Germinal center (tissue), 1 donor: ENCODE measurements at places on chromosomes 5 and 9.
A peak's percentile ranks its signal among the peaks of the same experiment; 100 is the strongest.

GRCh38 chr5:176733406-176734262, 76.7 kb upstream of the UNC5A start:
- DNase-seq, result no peak

DNA sequence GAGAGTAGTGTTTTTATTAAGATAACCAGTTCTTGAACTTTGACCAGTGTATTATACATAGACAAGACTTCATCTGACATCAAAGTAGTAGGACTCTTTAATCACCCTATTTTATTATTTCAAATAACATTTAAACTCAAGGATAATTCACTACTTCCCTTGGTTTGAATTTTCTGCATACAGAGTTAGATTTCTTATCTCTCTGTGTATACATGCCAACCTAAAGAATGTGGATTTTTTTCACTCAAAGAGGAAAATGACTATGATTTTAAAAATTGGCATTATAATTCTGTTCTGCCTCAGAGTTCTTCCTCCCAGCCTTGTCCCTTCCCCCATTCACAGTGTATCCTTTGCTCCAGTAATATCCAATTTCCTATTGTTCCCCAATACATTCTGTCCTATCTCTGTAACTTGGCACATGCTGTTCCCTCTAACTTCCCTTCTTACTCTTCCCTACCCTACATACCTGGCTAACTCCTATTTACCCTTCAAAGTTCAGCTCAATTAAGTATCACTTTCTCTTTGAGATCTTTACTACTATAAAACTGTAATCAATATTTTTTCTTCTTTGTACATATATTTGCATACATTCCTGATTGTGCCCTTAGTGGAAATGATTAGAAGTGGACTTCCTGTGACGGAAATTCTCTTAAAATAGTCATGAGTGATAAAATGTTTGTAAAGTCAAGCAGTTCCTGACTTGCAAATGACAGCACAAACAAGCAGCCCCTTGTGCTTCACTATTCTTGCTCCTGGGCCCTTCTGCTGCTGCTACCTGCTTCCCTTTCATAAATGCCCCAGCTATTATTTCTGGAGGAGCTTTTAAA, 38.1 kb upstream of the DENND4C start:
- no peak for DNase-seq

- DNase-seq, result no peak
Measured at GRCh38 chr5:30524428-30524827, 669.1 kb upstream of the CDH6 start.

DNA sequence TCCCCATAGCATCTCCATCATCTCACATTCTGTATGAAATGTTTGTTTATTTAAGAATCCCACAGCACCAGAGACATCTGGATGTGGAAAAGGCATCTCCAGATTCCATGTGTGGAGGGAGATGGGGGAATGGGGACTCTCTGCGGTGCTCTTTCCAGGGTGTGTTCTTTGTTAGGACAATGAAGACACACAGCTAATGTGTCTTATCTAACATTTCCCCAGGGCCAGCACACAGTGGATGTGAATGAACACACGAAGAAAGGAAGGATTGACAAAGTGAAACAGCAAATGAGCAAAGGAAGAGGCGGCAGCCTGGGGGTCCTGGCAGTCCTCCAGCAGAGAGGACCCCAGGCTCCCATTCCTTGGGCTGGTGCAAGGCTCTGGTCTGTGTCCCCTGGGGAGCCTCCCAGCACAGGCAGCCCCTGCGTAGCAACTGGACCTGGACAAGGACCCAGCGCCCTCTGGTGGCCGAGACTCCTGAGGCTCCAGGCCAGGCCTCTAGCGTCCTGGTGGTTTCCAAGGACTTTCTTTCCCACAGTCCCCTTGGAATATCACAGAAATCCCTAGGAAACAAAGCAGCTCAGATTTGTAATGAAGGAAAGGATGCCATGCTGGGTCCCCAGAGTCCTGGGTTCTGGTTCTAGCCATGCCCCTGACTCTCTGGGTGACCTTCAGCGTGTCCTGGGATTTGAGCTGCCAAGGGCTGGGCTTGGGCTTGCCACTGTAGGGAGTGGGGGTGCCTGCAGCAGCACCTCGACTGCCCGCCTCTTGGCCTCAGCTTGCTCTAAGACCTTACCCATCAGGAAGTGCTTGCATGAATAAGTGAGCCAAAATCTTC, 3.5 kb upstream of the PDLIM7 start:
- DNase-seq, result peak; percentile 73

GRCh38 chr9:2208991-2209390, 193.8 kb downstream of the SMARCA2 start:
- no peak for DNase-seq

GRCh38 chr9:123657099-123657498, 272.8 kb downstream of the DENND1A start:
- no peak for DNase-seq

DNA sequence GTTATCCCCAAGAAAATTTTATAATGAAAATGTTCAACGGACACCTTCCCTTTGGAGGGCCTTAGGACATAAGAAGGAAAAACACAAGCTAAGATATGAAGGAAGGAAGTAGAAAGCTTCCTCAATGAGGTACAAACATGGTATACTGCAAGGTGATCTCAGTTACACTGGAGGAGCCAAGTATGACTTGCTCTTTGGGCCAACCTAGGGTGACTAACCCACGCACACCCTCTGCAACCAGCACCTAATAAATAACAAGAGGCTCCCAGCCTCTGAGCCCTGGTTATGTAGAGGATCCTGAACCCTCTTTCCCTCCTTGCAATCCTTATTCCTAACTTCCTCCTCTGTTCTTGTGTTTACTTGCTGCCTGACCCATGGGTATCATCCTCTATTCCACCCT, 38.3 kb upstream of the KCNV2 start:
- DNase-seq, result no peak

DNA sequence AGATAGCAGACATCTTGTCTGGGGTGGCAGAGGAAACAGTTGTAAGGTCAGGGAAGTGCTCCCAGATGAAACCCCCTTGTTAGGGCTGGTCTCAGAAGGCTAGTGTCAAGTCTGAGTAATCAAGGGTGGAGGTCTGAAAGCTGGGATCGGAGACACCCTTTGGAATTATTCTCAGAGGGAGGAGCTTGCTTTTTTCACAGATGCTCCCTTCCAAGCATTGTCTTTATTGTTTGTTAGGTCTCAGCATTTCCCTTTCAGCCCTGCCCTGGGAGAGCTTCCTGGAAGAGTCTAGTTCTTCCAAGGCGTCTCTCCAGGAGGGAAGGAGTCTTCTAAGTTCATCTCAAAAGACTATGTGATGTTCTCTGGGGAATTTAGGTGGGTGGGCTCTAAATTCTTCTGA, 3.2 kb downstream of the TEK start:
- no peak for DNase-seq

DNA sequence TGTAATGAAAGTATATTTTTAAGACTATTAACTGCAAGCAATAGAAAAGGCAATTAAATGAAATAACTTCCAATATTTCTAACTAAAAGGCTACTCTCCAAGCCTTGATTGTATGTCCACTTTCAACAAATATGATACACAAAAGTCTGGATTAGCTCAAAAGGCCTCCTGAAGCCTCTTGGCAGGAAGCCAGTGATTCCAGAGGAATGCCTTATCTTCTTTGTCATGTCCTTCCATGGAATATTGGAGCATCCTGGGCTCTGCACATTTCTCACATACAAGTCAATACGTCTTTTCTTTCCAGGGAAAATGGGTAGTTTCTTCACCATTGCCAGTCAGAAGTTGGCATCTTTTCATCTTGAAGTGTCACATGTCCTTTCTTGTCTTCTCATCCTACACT, 357.8 kb downstream of the KDM4C start:
- DNase-seq, result no peak

GRCh38 chr9:93107151-93107824, 11.3 kb downstream of the CARD19 start:
- DNase-seq, result no peak

GRCh38 chr9:88237479-88237961, 99.2 kb upstream of the SPATA31C2 start:
- DNase-seq, result no peak
